Lower lobe of right lung (tissue), 2 donors: ENCODE measurements at places on chromosomes 16 and 17. TPM values are rescaled to one million over a fixed set of nuclear protein-coding genes. Genes with fewer than 3 reads are reported as not detected.
A peak's percentile ranks its signal among the peaks of the same experiment; 100 is the strongest.

- DNase-seq, result no peak
These were observed 9.9 kb downstream of the OSBPL7 start for GRCh38 chr17:47811709-47812108.

DNA sequence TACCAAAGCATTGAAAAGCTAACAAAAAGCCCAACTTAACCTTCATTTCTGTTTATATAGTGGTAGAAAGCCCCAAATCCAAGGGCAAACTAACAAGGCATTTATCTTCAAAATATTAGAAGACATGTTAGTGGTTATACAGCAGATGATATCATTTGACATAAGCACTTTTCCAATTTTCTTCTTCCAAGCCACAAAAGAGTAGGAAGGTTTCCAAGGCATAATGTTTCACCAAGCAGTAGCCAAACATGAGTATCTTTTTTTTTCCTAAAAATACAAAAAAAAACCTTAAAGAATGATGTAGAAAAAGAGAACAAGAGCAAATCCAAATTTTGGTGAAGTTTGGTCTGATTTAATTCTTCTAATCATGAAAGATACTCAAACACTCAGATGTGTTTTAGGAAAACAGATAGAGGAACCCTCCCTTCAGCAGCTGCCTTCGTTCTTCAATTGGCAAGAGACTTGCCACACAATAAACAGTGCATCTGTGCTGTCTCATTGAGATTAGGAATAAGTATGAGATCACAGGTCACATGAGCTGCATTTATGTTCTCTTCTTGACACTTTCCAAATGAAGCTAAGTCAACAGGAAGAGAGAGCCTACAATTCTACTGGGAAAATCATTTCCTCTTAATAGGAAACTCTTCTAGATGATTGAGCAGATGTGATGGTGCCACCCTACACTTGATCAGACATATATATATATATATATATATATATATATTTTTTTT, 106.7 kb downstream of the TTC19 start:
- no peak for DNase-seq

The MYH1 gene
- total RNA-seq, result not detected

The LDHD gene
- 13.2 TPM for total RNA-seq

DNA sequence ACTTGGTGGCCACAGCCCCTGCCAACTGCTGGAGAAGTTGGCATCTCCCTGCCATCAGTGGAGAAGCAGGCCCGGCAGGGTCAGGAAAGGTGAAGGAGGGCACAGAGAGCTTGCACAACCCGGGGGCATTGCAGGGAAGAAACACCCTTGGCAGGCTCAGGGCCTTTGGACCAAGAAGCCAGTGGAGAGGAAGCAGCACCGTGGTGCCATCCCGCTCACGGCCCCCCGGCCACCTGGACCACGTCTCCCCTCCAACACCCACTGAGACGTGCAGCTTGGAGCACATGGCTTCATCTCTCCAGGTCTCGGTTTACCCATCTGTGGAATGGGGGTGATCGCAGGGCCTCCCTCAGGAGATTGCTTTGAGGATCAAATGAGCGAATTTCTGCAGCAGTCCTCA, 158.1 kb downstream of the RBFOX3 start:
- DNase-seq, result no peak

The FZD2 gene
- 7.4 TPM for total RNA-seq

GRCh38 chr17:32828822-32829221, 48.1 kb downstream of the MYO1D start:
- no peak for DNase-seq

The CETP gene
- 1.1 TPM for total RNA-seq

The TRIM16 gene
- 20.6 TPM for total RNA-seq

GRCh38 chr16:56832768-56833167, 32.2 kb upstream of the SLC12A3 start:
- no peak for DNase-seq

- DNase-seq, result no peak
These were observed 13.4 kb downstream of the SLC4A1 start for GRCh38 chr17:44254361-44255095.

DNA sequence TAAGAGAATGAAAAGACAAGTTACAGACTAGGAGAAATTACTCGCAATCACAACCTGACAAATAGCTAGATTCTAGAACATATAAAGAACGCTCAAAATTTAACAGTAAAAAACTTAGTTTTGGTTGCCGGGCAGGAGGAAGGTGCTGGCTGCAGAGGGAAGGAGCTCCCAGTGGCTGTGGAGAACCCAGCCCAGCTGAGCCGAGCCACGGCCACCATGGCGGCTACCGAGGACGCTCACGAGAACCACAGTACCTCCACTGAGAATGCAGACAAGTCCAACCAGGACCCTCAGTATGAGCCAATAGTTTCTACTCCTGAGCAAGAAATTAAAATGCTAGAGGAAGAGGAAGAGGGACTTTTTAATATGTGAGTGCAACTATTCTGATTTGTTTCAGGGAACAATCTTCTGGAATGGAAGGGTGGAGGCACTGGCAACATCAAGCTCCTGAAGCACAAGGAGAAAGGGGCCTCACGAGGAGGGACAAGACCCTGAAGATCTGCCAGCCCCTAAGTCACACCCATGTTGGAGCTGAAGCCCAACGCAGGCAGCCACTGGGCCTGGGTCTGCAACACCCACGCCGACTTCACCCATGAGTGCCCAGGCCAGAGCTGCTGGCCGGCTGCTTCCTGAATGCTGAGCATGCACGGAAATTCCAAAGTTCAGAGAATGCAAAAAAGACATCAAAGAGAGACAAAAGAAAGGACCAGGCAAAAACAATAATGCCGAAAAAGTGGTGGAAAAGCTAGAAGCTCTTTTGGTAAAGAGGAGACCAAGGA, 55.0 kb downstream of the DNAH17 start:
- no peak for DNase-seq

The SARM1 gene
- total RNA-seq, result 14.1 TPM

DNA sequence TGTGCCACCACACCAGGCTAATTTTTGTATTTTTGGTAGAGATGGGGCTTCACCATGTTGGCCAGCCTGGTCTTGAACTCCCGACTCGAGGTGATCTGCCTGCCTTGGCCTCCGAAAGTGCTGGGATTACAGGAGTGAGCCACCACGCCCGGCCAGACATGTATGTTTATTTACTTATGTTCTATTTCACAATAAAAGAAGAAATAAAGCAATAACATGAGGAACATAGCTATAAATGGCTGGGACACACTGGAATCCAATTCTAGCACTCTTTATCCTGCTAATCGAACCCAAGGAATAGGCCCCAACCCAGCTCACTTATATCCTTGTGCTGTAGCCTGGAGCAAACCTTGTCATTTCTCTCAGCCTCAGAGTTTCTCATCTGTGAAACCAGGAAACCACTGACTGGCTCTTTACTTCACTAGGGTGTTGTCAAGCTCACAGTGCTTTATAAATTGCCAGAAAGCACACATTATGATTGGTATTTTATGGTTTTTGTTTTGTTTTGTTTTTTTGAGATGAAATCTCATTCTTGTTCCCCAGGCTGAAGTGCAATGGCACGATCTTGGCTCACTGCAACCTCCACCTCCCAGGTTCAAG, 4.3 kb upstream of the ODAD4 start:
- DNase-seq, result no peak

The NTN3 gene
- total RNA-seq, result 0.24 TPM

DNA sequence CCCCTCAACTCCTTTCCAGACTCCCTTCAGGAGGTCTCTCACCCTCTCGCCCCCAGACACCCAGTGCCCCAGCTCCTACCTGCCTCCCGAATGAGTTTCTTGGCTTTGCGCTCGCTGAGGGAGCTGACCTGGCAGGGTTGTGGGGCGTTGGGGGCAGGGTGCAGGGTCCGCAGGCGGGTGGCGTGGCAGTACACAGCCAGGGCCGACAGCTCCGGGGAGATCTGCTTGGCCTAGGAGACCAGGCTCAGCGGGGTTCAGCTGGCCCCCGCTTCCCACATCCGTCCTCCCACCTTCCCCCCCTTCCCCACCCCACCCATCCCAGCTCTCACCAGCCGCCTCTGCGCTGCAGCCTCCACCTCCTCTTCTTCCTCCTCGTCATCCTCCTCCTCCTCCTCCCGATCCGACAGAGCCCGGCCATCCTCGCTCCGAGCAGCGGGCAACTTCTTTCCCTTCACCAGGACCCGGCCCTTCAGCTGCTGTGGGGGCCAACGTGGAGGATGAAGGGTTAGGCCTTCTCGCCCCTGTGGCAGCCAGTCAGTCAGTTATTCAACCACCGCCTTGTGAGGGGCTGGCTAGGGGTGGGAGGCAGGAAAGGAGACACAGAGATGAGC, 17.2 kb downstream of the PLCD3 start:
- DNase-seq, result no peak

GRCh38 chr16:31704138-31704537, 169.5 kb upstream of the ZNF267 start:
- DNase-seq, result no peak

The LYZL6 gene
- not detected for total RNA-seq

DNA sequence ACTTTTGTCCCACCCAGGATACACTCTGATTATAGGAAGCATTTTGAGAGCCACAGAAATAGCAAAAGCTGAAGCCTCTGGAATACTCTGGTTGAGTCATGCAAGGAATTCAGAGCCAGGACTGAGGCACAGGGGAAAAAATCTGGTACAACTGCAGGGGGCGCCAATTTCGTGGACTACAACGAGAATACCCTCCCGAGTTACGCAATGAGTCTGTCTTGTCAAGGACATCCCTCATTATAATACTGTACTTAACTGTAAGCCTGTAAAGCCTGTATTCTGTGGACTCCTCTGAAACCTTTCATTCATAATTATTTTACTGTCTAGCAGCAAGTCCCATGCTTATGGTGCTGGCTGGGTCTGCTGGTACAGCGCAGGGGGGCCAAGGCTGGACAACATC, 7.8 kb downstream of the HOXB1 start:
- DNase-seq, result no peak

DNA sequence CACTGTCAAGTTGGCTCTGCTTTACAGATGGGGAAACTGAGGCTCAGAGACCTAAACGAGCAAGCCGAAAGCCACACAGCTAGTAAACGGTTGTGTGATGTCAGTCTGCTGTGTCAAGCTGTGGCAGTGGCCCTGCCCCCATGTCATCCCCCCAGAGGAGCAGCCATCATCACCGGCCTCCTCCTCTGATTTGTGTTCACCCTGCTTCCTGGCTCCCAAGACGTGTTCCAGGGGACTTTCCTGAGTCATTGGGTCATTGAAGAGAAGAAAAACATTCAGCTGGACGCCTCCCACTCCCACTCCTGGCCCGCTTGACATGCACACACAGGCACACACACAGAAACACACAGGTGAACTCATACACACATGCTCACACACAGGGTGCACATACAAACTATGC, 54.0 kb upstream of the CIBAR2 start:
- peak; percentile 21 for DNase-seq

DNA sequence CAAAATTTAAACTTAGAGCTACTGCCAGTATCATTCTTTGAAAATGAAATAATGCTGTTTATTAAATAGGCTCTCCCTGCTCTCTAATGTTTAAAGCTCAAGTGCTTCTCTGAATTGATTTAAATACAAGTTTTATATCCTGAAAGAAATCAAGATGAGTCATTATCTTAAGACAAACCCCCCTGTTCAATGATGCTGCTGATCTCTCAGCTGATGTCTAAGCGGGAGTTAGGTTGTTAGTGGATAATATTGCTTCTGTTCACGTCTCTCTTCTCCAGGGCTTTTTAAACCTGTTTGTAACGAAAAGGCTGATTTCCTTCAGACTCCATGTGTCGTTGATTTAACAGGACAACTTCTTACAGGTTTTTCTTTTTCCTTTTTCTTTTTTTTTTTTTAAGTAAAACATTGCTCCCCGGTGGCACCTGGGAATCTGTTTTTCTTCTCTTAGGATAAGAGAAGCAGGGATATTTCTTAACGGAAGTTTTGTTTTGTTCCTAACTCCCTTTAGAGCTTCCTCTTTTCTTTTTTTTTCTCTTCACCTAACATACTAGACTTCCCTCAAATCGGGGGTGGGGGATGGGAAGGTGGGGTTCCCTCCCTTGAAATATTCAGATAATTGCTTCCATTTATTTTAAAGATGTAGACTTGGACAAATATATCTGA, 807 bp upstream of the LYRM9 start:
- no peak for DNase-seq

DNA sequence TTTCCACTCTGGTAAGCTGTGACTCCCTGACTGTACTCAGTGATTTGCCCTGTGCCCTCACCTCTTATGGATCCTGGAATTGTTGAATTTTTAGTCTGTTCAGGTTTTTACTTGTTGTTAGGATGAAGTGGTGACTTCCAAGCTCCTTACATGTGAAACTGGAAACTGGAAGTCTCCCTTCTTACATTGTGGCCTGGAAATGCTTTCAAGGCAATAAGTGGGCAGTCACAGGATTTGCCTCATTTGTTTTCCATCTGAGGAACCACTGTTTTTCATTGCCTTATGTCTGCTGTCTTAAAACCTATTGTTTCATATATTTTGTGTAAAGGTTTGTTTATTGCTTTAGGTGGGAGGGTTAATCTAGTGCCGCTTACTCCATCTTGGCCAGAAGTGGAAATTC, 155.8 kb downstream of the CYB561 start:
- DNase-seq, result no peak

The PTGES3L gene
- 0.27 TPM for total RNA-seq

DNA sequence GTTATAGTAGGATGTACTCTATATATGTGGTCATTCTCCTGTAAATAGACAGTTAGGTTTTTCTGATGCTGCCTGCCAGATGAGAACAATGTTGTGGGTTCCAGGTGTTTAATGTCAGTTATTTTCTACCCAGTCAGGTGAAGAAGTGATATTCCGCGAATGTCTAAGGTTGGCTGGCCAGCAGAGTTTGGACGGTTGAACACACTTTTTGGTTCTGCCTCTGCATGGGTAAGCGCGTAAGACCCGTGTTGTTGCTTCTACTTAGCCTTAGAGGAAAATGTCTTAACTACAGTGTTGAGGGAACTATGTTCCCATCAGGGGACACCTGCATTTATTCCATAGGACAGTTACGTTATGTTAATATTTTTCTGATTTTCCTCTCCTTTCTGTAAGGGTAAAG, 162.6 kb downstream of the MAP2K6 start:
- DNase-seq, result no peak

- peak; percentile 73 for DNase-seq
These were observed 610 bp downstream of the PIK3R5 start for GRCh38 chr17:8964801-8965393.

- DNase-seq, result no peak
These were observed 20.4 kb downstream of the CYLD start for GRCh38 chr16:50762241-50762640.

- no peak for DNase-seq
These were observed 85.4 kb downstream of the N4BP1 start for GRCh38 chr16:48524348-48525200.

DNA sequence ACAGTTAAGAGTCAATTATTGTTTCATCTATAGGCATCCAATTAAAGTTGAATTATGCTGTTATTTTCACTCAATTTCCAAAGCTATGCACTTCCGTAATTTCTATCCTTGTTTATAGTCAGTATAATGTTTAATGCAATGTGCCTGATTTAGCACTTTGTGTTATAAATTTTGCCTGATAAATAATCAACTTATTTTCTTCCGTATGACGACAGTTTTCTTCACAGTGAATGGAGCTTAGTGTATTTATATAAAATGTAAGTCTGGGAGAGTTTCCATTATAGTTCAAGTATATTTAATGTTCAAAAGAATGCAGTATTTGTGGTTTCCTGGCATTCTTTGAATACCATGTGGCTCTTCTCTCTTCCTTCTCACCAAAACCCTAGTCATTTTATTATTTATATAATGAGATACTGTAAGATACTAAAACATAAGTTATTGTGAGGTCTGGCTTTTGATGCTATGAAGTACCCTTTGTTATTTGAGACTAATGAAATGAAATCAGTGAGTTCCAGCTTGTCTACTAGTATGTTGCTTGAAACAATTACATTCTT, 240.6 kb downstream of the PRKCA start:
- DNase-seq, result no peak

The CCL16 gene
- 0.50 TPM for total RNA-seq

GRCh38 chr16:81866820-81867440, 87.8 kb downstream of the PLCG2 start:
- DNase-seq, result peak; percentile 81

GRCh38 chr17:72775919-72776318, 316.6 kb downstream of the SLC39A11 start:
- no peak for DNase-seq

The CSH2 gene
- total RNA-seq, result not detected
